ENCODE measurements at places on chromosomes 7 and 10.

GRCh38 chr7:128005759-128006159, 25.5 kb downstream of the LRRC4 start:
- DNase-seq = no peak

GRCh38 chr7:116216956-116217571, 6.7 kb downstream of the TES start:
- no peak for DNase-seq

DNA sequence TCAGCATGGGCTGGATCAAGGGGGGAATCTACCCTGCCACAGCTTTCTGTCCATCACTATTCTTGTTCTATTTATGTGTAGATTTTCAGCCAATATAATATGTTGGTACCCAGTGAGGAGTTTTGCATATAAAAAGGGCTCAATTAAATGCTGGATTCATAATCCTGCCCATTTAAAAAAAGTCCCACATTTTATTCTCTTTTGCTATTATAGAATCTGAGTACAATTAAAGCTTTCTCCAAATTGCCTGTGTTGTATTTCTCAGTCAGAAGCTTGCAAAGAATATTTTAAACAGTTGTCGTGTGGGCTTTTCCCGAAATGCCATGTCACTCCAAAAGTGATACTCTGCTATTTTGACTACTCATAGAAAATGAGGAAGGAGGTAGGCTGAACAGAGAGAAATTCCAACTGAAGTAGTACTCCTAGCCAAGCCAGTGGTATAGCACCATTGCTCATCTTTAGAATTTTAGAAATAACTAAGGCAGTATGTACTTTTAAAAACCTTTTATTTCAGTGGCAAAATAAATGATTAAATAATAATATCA, 108.3 kb upstream of the HDAC9 start:
- no peak for DNase-seq

- no peak for DNase-seq
Measured at GRCh38 chr7:109284943-109285342, 715.3 kb downstream of the DNAJB9 start.

DNA sequence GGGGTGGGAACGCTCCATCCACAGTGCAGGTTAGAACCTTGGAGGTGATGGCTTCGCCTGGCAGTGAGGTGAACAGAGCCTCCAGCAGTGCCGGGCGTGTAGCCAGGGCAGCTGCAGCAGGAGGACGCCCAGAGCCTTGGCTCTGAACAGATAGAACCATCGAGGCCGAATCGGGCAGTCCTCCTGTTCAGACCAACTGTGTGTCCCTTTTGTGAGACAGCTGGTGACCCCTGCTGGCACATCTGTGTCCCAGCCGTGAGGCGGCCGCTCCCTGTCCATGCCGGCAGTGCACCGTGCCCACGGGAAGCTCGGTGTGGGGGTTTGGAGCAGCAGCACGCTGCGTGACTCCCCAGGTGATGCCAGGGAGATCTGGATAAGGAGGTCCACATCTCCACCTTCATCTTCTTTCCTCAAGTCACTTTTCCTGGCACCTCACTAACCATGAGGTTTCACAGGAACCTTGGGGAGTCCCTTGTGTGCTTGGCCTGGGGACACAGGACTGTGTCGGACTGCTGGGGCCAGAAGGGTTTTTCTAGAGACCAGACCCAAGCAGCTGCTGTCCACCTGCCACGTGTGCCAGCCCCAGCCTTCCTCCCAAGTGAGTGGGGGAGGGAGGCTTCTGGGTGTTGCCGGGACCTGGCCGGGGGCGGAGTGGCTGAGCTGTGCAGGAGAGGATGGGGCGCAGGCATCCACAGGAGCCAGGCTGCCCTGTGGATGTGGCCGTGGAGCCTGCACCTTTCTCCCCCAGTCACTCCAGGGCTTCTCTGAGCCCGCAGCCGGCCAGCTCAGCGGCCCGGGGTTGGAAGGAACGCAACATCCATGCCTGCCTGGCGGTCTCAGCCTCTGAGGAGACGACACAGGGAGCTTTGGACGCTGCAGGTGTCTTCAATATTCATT, 69.4 kb downstream of the DNAJB6 start:
- no peak for DNase-seq

DNA sequence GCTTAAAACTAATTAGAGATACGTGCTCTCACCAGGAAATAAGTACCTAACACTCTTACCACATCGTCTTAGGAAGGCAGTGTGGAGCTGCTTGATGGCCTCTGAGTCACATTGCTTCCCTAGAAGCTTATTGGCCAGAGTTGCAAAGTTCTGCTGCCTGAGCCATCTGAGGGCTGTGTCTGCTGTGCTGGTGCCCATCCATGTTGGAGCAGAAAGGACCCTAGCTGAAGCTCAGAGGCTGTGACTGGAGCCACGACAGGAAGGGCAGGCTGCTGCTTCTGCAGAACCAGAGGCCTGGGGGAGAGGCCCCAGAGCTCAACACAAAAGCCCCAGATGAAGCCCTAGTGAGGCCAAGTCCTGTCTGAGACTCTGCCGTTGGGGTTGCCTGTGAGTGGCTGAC, 64.8 kb upstream of the IGFBP3 start:
- DNase-seq = no peak

DNA sequence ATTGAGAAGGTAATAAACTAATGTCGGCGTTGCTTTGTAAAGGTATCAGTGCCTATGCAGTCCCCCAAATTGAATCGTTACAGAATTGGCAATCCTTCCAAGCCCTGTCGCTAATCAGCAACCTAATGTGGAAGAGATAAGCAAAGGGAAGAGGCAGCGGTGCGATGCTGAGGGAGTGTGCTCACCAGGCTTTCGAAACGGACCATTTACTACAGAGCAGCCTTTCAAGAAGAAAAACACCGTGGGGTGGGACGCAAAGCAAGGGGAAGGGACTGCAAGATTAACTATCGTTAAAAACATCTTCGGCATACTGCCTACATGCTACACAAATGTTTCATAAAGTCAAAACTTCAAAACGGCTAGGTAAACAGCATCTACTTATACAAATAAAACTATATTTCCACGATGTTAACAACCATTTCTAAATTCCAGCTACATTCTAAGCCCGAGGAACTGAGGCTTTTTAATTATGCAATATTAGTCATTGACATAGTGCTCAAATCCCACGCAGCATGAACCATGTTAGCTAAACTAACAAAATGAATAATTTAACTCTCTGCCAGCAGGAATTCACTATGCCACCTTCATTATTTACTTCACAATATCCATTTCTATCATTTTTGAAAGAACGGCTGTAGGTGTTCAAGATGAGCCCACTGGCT, 85.2 kb downstream of the CHCHD3 start:
- DNase-seq = no peak

DNA sequence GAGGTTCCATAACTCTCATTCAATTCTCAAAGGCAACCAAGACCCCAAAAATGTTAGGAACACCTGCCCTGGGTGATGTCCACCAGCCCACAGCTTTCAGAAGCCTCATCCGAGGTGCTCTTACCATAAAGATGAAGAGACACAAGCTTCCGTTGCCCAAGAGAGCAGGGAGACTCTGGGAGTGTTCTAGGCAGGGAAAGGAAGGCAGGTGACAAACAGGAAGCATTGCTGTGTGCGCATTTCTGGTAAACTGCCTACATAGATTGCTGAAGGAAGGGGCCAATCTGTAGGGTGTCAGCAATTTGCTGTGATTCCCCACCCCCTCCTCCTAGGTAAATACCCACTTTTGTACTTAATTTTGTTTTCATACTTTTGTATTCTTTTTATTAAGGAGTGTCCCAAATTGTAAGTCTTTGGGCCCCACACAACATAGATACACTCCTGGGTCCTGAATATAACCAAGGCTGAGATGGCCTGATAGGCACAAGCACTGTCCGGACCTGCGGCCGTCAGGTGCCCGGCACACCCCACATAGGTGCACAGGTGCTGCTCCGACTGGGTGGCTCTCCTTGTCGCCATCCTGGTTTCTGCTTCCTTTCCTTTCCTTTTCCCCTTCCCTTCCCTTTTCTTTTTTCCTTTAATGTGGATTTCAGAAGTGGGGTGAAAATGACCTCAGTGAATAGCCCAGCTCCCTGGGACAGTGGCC, 51.4 kb upstream of the SMNDC1 start:
- no peak for DNase-seq

- DNase-seq = no peak
Measured at GRCh38 chr7:107938456-107939250, 47.7 kb downstream of the DLD start.

GRCh38 chr10:68735119-68735518, 14.1 kb downstream of the CCAR1 start:
- no peak for DNase-seq

DNA sequence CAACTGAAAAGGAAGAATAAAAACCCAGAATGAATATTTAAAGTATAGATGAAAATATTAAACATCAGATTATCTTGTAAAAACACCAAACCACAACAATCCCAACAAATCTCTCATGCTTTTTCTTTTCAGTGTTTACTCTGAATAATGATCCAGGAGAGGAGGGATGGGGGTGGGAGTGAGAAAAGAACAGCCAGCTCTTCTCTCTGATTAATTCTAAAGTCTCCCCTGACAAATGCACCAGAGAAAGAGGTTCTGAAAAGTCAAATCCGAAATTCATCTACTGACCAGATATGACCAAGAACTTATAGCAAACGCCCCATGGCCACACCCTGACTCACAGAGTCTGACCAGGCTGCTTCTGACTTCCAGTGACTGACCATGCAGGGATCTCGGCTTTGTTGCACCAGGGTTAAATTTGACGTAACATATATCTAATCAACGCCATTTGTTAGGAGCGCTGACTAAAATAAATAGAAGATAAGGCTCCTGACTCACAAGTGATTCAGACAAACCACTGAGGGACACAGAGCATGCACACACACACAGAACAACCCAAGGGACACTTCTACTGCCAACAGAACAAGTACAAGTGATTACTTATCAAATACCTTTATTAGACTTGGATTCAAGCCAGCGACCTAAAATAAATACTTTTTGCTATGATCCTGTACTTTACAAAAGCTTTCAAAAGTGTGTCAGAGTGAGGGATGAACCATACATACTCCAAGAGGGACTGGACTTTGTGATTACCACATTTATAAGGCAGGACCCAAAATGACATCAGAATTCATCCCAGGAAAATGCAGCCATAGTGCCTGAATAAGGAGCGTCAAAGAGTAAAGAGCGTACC, 9.3 kb upstream of the SPOCK2 start:
- DNase-seq = no peak

GRCh38 chr10:115921795-115922194, 351.2 kb downstream of the GFRA1 start:
- DNase-seq = no peak

DNA sequence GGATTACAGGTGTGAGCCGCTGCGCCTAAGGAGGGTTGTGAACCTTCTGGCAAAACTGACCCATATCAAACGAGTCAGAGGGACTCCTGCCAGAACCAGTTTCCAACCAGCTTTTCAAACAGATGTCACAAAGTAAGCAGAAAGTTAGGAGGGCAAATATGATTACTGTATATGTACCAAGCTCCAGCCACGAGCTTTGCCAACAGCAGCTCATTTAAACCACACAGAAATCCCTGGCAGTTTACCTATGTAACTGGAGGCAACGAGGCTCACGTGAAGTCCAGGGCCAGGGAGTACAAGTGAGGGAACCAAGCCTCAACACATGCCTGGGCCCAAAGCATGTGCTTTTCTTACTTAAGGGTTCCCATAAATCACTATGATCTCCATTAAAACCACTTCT, 12.5 kb upstream of the DAGLB start:
- no peak for DNase-seq

GRCh38 chr10:97838091-97838490, 11.6 kb upstream of the GOLGA7B start:
- DNase-seq = no peak

DNA sequence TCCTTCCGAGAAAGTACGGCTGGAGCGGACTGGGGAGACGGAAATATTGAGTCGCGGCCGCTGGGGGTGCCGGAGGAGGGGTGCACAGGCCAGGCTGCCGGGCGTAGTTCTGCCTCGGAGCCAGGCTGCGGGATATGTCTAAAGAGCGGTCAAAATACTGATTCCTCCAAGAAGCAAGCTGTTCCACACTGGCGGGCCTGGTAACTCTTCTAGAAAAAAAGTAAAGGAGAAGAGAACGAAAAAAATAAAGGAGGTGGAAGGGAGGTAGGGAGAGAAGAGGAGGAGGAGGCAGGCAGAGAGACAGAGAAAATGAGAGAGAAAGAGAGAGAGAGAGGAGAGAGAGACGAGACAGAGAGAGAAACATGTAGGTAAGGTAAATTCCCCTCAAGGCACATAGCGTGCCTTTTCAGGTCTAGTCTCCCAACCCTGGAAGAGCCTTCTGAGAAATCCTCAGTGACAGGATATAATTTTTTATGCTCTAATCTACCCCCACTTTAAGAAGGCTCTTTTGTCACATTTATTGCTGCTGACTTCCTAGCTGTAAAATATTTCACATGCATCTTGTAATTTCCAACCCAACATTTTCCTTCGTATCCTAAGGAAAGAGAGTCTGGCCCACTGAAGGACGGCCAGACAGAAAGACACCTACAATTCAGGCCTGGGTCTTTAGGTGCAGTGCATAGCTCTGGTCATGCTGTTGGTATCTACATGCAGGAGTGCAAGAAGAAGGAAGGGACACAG, 5.7 kb downstream of the DLX5 start:
- DNase-seq = no peak

DNA sequence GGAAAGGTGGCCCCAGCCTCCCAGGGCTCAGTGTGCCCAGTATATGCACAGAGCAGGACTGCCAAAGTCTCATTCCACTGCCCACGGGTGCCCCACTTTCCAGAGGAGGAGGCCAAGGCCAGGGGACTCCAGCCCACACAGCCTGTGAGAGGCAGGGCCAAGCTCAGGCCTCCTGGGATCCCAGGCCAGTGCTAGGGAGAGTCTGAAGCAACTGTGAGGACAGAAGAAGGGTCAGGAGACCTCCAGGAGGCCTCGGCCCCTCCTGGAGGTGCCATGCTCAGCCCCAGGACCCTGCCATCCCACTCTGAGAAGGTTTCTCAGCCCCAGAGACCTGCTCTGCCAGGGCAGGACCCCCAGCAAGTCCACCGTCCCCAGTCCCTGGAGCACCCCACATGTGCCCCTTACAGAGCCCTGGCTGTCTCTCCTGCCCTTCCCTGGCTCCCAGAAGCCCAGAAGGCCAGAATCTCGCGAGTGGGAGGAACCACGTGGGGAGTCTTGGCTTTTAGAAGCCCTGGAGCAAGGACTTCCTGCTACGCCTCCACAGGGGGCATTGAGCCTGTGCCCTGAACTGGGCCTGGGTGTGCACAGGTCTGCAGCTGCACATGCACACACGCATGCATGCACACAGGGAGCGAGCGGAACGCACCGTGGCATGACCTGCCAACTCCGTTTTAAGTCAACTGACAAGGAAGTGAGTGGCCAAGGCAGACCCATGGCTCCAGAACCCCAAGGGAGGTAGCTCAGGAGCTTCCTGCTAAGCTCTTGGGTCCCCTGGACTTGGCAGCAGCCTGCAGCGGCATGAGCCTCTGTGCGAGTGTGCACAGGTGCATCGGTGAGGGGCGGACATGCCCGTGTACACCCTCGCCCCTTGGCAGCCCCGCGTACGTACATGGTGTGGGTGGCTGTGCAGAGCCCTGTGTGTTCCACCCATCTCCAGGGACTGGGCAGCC, 33.6 kb downstream of the ZCCHC24 start:
- no peak for DNase-seq

DNA sequence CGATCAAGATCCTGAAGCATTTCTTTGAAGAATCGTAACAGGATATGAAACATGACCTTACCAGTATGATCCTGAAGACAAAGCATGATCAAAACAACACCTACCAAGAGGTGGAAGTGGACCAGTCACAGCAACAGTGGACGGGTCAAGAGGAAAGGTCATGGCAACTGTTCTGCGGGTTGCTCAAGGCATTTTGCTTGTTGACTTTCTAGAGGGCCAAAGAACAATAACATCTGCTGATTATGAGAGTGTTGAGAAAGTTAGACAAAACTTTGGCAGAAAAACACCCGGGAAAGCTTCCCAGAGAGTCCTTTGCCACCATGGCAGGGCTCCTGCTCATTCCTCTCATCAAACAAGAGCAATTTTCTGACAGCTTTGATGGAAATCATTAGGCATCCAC, 65.6 kb upstream of the LRRC18 start:
- DNase-seq = no peak
